ENCODE measurements at places on chromosomes 6 and 20. TPM values are rescaled to one million over a fixed set of nuclear protein-coding genes. Genes with fewer than 3 reads are reported as not detected.

- no peak for DNase-seq
These were observed 130.2 kb downstream of the HTR1B start for GRCh38 chr6:77332915-77333623.

DNA sequence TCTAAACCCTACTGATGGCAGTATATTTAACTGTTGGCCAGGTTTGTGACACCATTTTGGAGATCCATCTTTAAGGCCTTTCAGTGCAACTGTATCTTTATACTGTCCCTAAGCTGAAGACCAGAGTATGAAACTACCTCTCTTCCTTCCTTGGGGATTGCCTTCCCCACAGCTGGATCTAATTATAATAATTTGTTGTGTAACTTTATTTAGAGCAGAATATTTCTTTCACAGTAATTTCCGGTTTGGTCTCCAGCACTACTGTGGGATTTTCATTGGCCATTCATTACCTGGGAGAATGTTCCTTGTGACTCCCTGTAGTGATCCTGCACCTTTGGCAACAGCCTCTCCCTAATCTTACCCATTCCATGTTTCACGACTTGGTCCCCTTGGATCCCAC, 75.2 kb downstream of the AKAP7 start:
- DNase-seq: no peak

DNA sequence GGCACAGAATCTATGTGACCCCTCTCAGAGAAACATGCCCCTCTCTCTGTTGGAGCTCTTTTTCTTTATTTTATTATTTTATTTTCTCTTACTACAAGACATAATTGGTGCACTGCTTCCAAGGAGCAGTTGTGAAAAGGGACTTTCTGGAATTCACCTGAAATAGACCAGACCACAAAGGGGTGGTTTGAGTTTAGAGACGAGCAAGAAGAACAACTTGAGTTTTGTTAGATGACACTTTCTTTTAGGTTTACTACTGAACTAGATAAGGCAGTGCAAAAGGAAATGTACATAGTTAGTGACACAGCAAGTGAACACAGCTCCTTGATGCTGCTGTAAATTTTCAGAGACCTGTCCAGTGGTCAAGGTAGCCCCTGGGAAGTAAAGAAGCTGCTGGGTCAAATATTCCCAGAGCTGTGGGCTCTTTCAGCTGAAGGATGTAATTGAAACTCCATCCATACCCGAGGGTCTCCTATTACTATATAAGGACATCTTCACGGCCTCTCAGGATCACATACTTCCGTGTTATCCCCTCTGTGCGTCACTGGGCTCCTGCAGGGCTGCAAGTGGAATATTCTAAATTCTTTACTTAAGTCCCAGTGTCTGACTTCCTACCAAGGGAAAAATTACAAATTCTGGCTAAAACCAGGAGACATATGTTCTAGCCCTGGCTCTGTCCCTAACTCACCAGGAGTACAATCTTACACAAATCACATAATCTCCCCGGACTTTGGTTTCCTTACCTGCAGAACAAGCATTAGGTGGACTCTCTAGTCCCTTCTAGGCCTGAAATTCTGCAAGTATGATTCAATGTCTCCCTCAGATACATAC, 69.1 kb upstream of the ADTRP start:
- DNase-seq: no peak

- DNase-seq: no peak
These were observed 171.0 kb upstream of the PRND start for GRCh38 chr20:4550740-4551139.

DNA sequence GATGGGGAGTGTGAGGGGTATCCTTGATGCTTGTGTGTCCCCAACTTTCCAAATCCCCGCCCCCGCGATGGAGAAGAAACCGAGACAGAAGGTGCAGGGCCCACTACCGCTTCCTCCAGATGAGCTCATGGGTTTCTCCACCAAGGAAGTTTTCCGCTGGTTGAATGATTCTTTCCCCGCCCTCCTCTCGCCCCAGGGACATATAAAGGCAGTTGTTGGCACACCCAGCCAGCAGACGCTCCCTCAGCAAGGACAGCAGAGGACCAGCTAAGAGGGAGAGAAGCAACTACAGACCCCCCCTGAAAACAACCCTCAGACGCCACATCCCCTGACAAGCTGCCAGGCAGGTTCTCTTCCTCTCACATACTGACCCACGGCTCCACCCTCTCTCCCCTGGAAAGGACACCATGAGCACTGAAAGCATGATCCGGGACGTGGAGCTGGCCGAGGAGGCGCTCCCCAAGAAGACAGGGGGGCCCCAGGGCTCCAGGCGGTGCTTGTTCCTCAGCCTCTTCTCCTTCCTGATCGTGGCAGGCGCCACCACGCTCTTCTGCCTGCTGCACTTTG, at the start of gene TNF:
TNF (plus strand) TSS at position 231 of the 567 bp plus-strand sequence; CDS start at position 408, 177 bp downstream.
- peak; percentile 68 for DNase-seq

DNA sequence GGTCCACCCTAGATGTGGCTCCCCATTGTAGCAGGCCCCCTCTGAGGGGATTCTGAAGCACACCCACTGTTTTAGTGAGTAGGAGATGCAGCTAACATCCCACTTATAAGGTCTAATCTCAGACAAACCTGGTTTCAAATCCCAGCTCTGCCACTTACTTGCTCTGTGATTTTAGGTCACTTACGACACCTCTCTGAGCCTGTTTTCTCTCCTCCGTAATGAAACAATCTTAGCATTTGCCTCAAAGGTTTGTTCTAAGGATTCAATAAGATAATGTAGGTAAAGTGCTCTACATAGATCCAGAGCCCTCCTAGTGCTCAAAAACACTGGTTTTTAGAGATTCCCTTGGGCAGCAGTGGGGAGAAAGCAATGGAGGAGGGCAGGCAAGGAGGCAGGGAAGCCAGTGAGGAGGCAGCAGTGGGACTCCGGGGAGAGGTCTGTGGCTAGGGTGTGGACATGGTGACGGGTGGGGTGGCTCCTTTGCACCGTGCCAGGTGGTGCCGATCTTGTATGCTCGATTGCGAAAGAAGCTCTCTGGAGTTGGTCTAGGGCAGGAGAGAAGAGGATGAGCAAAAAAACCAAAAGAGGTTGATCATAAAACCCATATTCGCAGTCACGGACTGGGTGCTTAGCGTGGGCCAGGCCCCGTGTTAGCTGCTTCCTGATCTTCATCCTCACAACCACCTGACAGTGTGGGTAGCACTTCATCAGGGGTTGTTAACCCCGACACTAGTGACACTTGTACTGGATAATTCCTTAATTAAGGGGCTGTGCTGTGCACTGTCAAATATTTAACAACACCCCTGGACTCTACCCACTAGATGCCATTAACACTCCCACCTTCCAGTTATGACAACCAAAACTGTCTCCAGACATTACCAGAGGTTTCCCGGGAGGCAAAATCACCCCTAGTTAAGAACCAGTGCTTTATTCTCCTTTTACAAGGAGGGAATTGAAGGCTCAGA, 16.8 kb upstream of the PTGIS start:
- peak; percentile 51 for DNase-seq

DNA sequence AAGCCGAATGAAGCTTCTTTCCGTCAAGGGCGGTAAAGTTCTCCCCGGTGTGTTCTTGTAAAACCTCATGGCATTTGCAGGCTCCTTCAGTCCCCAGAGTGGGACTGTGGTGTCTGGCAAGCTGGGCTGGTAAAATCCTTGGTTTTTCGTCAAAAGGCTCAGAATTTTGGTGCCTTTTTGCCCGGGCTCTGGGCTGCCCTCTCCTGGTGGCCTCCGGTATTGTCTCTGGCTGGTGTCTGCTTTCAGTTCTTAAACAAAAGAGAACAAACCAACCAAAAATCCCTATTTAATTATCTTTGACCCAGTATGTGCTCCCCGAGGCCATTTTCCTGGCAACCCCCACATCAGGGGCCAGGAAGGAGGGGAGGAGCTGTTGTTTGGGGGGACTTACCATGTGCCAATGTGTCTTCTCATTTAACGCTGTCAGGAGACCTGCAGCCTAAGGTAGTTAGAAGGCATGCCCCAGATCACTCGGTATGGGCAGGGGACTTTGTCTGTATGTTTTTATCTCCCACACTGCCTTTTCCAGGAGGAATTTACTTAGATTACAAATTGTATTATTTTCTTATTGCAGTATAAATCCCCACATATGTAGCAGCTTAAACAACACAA, 11.1 kb downstream of the CDH4 start:
- no peak for DNase-seq

DNA sequence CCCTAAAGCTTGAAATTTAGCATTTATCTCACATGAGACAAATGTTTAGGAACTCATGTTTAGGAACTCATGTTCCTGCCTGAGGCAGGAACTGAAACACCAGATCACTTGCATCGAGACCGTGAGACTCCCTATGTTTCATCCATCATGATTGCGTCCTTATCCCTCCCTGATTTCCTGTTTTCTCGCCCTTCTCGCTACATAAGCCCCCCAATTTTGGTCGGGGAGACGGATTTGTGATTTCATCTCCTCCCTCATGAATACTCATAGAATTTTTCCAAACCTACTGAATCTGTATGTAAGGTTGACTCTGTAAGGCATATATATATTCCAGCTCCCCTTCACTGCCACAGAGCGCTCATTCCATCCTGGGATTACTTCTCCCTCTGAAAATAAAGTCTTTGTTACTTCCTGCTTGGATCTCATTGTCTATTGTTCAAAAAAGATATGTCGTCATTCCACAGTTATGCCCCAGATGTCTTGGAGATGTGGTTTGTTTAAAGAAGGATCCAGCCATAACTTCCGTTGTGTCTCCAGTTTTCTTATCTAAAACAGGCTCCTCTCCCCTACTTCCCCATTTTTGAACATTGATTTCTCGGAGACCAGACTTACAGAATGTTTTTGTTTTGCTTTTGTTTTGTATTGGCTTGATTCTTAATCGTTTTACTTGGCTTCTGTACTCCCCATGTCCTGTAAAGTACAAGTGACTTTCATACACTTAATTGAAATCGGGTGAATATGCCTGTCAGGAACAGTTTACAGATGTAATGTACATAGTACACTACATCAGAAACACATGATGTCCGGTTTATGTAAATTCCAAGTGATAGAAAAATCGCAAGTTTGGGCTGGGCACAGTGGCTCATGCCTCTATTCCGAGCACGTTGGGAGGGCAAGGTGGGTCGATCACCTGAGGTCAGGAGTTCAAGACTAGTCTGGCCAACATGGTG, 118.7 kb downstream of the HFE start:
- DNase-seq: peak; percentile 26

GRCh38 chr20:35559042-35559693, 17.3 kb downstream of the ERGIC3 start:
- no peak for DNase-seq

DNA sequence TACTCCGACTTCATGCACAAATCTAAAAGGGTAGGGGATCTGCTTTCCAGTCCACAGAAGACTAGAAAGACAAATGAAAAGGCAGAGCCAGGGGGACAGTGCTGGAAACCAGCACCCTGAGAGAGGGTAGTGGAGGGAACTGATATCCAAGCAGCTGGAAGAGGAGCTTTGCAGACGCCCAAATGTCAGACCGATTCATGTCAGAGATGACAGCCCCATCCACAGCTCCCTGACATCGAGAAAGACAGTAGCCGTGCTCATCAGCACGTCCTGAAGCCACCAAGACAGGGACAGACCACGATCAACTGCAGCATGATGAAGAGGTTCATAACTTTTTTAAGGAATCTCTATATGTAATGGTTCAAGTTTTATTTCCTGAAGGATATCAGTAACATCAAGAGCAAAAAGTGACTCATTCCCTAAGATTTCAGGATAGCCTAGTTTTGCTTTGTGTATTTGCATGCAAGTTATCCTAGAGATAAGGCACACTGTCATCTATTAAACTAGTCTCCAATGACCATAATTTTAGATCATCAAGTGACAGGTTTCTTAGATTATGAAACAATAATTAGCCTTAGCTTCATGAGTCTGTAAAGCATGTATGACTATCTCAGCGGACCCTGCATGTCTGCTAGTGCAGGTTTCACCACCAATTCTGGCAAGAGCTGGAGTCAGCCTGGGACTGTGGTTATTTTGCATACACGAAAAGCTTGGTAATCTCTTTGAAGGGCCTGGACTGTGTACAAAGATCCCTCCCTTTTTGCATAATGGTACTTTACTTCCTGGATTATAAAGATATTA, 43.0 kb downstream of the PRDM1 start:
- DNase-seq: peak; percentile 47

- DNase-seq: no peak
These were observed 27.6 kb upstream of the HACE1 start for GRCh38 chr6:104887350-104887749.

- no peak for DNase-seq
These were observed 1668.6 kb downstream of the GRIK2 start for GRCh38 chr6:103062136-103062535.

- no peak for DNase-seq
These were observed 88.8 kb downstream of the PRND start for GRCh38 chr20:4810426-4811019.

DNA sequence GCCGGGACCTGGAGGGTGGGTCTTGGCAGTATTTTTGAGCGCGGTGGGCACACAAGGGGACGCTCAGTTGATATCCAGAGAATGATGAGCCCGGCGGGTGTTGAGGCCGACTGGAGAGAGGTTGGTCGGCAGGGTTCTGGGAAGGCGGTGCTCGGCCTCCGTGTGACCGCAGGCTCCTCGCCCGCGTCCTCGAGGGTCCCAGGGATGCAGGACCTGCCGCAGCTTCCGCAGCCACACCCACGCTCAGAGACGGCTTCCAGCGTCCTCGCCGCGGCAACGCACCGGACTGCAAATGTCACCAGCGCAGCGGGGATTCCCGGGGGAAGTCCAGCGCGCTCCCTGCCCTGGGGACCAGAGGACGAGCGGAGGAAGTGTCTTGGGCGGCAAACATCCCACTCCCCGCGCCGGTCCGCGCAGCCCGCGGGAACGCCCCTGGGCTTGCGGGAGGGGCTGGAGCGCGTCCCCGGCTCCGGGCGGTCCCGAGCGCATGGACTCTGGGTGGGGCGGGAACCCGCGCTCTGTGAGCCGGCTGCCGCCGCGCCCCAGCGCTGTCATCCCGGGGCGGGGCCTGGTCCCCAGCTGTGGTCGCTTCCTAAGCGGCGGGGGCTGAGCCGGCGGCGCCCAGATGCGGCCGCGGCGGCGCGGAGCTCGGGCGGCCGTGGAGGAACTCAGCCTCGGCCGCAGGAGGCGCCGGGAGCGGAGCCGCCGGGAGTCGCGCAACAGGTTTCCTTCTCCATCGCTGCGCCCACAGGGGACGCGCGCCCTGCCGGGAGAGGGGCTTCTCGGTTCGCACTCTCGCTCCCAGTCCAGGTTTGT, at the start of gene STX11:
STX11 (plus strand) TSS at position 624 of the 816 bp plus-strand sequence. CDS start 36,111 bp downstream, outside the sequence.
- DNase-seq: peak; percentile 76

The PSMG4 gene
- total RNA-seq: 16.9 TPM

The RPP40 gene
- not detected for total RNA-seq

The HLA-DRA gene
- total RNA-seq: 77.0 TPM

The ZBTB12 gene
- 0.75 TPM for total RNA-seq

The GUCA1A gene
- total RNA-seq: not detected
